ENCODE measurements at places on chromosomes 13 and 19.

- DNase-seq = no peak
Measured at GRCh38 chr19:10819124-10820060, 16.6 kb downstream of the TMED1 start.

DNA sequence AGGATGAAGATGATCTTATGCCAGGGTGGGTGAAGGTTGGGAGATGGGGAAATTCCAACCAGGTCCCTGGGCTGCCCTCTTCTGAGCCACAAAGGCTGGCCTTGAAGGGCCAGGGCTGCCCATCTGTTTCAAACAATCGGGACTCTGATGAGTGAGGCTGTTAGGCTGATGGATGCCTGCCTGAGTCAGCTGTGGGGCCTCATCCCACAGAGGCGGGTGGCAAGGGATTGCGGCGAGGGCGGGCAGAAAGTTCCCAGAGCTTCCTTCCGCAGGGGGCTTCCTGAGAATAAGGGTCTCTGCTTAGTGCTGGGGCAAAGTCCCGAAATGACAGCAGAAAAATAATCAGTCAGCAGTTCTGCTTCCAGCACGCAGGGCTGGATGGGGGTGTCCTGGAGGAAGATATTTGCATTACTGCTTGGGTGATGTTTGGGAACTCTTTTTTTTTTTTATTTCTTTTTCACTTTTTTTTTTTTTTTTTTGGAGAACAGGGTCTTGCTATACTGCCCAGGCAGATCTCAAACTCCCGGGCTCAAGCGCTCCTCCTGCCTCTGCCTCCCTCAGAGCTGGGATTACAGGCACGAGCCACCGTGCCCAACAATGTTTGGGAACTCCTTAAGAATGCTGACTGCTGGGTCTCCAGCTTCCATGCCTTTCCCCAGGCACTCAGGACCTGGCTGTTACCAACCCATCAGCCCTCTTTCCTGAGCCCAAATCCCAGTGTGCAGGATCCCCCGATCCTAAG is 14.1 kb downstream of the SH3GL1 start:
- no peak for DNase-seq

GRCh38 chr19:41309180-41310032 is 566 bp upstream of the CCDC97 start:
- no peak for DNase-seq

GRCh38 chr19:55693336-55693974 is 18.4 kb downstream of the EPN1 start:
- no peak for DNase-seq

GRCh38 chr19:54518844-54519243 is 16.2 kb downstream of the LAIR2 start:
- DNase-seq = no peak

GRCh38 chr13:51364404-51365008 is 25.0 kb downstream of the SERPINE3 start:
- DNase-seq = no peak

DNA sequence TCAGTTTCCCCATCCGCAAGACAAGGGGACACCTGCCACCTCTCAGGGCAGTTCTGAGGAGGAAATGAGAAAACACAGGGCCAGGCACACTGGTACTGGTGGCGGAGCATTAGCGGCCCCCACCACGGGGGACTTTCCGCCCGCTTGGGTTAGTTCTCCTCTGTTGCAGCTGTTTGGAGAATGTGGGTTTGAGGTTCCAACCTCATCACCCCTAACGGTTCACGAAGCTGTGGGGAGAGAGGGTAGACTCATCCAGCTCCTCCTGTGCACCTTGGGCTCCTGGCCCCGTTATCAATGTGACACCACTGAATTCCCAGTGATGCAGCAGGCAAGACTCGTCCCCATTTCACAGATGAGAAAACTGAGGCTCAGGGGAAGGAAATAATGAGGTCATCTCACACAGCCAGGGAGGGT is 10.3 kb downstream of the PTPRS start:
- DNase-seq = no peak

DNA sequence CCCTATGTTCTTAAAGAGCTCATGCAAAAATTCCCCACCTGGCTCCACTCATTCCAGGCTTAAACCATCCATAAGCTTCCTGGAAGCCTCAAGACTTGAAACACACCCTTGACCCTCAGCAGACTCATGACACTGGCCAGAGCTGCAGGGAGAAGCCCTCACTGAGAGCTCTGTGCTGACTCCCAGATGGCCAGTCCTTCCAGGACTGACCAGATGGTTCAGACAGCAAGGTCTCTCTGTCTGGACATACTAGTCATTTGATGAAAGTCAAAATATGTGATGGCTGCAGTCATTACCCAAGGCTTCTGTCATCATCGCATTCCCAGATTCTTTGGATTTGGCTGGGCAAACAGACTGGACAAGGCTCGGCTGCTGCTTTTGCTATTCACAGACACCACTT is 397.4 kb downstream of the FOXO1 start:
- DNase-seq = no peak

DNA sequence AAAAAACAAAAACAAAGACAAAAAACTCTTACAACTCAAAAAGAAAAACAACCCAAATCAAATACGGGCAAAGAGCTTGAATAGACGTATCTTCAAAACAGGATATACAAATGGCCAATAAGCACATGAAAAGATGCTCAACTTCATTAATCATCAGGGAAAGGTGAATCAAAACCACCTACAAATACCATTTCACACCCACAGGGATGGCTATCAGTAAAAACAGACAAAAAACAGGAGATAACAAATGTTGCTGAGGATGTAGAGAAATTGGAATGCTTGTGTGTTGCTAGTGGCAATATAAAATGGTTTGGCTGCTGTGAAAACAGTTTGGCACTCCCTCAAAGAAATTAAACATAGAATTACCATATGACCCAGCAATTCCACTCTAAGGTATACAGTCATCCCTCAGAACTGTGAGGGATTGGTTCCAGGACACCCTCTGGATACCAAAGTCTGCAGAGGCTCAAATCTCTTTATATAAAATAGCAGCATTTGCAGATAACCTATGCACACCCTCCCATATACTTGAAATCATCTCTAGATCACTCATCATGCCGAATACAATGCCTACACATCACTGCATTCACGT is 29.7 kb downstream of the MLLT1 start:
- no peak for DNase-seq

GRCh38 chr13:68160466-68160865 is 930.3 kb upstream of the PCDH9 start:
- DNase-seq = no peak

DNA sequence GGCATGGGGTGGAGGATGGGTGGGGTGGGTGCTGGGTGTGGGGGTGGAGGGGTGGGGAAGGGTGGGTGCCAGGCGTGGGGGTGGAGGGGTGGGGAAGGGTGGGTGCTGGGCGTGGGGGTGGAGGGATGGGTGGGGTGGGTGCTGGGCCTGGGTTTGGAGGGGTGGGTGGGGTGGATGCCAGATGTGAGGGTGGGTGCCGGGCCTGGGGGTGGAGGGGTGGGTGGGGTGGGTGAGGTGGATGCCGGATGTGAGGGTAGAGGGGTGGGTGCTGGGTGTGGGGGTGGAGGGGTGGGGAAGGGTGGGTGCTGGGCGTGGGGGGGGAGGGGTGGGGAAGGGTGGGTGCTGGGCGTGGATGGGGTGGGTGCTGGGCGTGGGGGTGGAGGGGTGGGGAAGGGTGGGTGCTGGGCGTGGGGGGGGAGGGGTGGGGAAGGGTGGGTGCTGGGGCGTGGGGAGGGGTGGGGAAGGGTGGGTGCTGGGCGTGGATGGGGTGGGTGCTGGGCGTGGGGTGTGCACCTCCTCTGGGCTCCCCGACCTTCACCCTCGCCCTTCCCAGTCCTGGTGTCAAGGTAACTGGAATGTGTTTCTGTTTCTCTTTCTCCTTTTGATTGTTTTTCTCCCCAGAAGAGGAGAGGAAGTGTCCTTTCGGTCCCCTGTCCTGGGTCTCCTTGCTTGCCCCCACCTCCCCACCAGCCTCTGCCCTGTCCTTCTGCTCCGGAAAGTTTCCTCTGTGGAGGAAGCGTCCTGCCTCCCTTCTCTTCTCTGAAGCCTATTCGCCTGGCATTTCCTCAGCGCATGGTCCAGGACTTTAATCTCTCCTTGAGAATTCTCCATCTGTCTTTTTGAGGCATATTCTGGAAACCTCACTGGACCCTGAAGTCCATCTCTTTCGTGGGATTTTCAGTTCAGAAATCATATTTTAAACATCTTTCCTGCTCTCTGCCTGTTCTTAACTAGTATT is 22.9 kb upstream of the CFAP97D2 start:
- DNase-seq = no peak

GRCh38 chr19:47012617-47013016 is 7.0 kb upstream of the NPAS1 start:
- DNase-seq = no peak

Measured in NCI-H2081 (cell line).